ENCODE measurements at places on chromosomes 4 and X.

GRCh38 chr4:158938220-158939044, 164.4 kb upstream of the RAPGEF2 start:
- no peak for DNase-seq

DNA sequence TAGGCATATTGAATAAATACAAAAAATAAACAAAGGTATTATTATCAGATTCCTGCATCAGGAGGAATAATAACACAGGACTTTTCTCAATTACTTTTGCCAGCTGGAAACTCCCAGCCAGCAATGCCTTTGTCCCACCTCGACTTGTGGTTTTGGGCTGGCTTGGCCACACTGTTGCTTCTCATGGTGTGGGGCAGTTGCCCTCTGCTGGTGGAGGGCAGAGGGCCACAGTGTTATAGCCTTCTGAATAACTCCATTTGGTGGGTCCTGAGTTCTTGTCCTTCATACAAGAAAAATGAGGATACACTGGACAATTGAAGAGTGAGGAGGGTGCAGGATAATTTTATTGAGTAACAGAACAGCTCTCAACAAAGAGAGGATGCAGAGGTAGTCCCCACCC, 1206.0 kb upstream of the ADGRL3 start:
- no peak for DNase-seq

- no peak for DNase-seq
Measured at GRCh38 chrX:130393451-130394074, 8.1 kb upstream of the GPR119 start.

DNA sequence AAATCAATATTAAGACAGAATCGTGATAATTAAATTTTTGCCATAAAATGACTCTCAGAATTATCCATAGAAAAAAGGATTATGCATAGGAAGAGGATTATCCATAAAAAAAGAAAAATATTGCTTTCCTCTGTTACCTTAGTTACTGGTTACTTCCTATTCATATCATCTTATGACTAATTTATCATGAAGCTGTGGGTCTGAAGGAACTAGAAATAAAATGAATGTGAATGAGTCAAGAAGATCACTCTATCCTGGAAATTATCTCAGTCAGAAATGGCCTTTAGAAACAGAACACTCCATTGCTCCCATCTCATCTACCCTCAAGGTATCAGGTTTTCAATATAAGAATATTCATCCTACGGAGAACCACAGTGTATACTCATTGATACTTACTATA, 19.4 kb downstream of the RPS6KA6 start:
- no peak for DNase-seq

DNA sequence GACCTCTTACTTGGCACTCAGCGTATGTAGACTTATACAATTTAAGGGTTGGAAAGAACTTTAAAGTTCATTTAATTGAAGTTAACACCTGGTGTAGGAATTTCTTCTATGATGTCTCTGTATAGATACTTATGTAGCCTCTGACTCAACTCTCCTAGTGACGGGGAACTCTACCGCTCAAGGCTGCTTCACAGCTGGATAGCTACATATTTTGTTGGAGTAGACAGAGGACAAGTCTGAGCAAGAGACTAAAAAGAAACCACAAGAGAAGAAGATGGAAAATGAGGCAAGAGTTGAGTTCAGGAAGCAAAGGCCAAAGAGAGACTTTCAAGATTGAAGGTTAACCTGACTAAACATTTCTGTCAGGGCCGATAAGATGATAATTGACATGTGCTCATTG, 52.6 kb downstream of the GPR50 start:
- DNase-seq = no peak

GRCh38 chrX:123976706-123977316, 15.3 kb downstream of the STAG2 start:
- no peak for DNase-seq

DNA sequence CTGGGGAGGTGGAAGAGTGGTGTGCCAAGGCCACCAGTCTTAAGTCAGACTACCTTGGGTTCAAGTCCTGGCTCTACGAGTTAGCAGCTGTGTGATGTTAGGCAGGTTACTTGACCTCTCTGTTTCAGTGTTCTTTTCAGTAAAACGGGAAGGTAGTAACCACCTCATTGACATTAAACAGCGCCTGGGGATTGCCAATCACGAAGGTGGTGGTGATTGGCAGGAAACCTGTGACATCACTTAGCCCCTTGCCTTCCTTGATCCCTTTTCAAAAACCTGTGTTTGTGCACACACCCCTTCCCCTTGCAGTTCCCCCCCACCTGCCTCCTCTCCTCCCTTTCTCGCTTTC, 7.6 kb downstream of the KLF3 start:
- DNase-seq = no peak

Data from stimulated activated CD4-positive, alpha-beta T cell treated with anti-CD3 and anti-CD28 coated beads, Interleukin-12 subunit alpha, Interleukin-12 subunit beta, amount 100 ng/mL, for 48 hours (primary cell).